Breast epithelium (tissue), 4 donors: ENCODE measurements at places on chromosomes 11 and 22. TPM values are rescaled to one million over a fixed set of nuclear protein-coding genes. Genes with fewer than 3 reads are reported as not detected.

DNA sequence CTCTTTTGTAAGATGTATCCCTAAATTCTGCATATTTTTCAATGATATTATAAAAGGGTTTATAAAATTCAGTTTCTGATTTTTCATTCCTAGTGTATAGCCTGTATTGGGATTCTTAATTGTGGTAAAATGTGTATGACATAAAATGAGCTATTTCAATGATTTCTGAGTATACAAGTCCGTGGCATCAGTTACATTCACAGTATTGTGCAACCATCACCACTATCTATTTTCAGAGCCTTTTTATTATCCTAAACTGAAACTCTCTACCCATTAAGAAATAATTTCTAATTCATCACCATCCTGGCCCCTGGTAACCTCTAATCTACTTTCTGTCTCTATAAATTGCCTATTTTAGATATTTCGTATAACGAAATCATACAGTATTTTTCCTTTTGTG lies 39.8 kb downstream of the EIF3F start:
- no peak for DNase-seq
- H3K4me3 ChIP-seq = no peak overlapping the region
- no peaks in the 10 kb centered on the region for H3K36me3 ChIP-seq
- H3K27me3 ChIP-seq = no peaks in the 10 kb centered on the region
- no peaks in the 10 kb centered on the region for H3K4me1 ChIP-seq

- peak overlapping the region; percentile 65 for H3K27ac ChIP-seq
- peak overlapping the region; percentile 32 for H3K4me3 ChIP-seq
- H3K36me3 ChIP-seq = no peaks in the 10 kb centered on the region
- no peaks in the 10 kb centered on the region for H3K27me3 ChIP-seq
- H3K4me1 ChIP-seq = peaks cover 20% of the 10 kb centered on the region
Measured at GRCh38 chr11:44568658-44569473, 3.4 kb downstream of the CD82 start.

DNA sequence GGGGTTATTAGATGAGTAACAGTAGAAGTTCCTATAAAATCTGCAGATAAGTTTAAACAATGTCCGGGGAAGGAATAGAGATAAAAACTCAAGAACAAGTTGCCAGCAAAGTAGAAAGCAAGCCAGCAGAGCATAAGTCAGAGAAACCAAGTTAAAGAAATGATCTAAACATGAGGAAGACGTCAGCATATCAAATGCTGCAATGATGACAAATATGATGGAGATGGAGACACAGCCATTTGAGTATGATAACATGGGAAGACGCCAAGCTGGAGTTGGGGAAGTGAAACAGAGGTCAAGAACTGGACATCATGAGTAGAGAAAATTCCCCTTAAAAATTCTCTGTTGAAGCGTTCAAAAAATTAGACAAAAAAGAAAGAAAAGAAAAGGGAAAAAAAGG lies 571.5 kb downstream of the CNTN5 start:
- no peak overlapping the region for H3K4me3 ChIP-seq
- no peaks in the 10 kb centered on the region for H3K27me3 ChIP-seq
- H3K27ac ChIP-seq = no peak overlapping the region
- H3K4me1 ChIP-seq = no peaks in the 10 kb centered on the region

GRCh38 chr22:36998620-36999351 lies 20.5 kb downstream of the TST start:
- H3K27ac ChIP-seq = no peak overlapping the region
- H3K4me1 ChIP-seq = no peaks in the 10 kb centered on the region
- no peaks in the 10 kb centered on the region for H3K36me3 ChIP-seq
- no peak for DNase-seq
- no peak overlapping the region for H3K4me3 ChIP-seq

DNA sequence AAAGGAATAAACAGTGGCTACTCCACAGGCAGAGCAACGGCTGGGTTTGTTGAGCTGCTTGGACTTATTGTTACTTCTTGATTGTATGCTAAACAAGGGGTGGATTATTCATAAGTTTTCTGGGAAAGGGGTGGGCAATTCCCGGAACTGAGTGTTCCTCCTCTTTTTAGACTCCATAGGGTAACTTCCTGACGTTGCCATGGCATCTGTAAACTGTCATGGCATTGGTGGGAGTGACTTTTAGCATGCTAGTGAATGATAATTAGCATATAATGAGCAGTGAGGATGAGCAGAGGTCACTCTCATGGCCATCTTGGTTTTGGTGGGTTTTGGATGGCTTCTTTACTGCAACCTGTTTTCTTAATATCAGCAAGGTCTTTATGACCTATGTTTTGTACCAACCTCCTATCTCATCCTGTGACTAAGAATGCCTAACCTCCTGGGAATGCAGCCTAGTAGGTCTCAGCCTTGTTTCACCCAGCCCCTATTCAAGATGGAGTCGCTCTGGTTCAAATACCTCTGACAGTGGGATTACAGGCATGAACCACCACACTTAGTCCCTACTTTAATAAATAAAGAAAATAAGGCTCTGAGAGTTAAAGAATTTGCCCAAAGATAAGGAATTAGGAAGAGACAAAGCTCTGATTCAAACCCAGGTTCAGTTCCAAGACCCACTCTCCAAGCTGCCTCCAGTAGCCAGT lies 65.6 kb upstream of the CLMP start:
- H3K27ac ChIP-seq = no peak overlapping the region
- H3K36me3 ChIP-seq = no peaks in the 10 kb centered on the region
- no peaks in the 10 kb centered on the region for H3K27me3 ChIP-seq

DNA sequence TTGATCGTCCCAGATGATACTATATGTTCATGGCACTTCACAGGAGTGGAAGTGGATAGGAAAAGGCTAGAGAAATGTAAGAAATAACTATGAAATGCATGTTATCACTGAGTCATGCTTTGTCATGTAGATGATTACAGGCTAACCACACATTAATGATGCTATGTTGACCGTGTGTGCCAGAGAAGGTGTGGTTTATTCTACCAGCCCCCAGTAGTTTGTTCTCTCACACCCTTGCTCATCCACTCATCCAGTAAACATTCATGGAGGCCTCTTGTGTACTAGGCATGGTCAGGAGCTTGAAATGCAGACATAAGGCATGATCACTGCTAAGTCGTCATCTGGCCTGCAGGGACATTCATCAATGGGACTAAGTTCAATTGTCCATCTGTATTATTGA lies 153.0 kb upstream of the PITPNB start:
- H3K27ac ChIP-seq = no peak overlapping the region
- H3K4me1 ChIP-seq = no peaks in the 10 kb centered on the region
- no peak for DNase-seq
- no peak overlapping the region for H3K4me3 ChIP-seq

DNA sequence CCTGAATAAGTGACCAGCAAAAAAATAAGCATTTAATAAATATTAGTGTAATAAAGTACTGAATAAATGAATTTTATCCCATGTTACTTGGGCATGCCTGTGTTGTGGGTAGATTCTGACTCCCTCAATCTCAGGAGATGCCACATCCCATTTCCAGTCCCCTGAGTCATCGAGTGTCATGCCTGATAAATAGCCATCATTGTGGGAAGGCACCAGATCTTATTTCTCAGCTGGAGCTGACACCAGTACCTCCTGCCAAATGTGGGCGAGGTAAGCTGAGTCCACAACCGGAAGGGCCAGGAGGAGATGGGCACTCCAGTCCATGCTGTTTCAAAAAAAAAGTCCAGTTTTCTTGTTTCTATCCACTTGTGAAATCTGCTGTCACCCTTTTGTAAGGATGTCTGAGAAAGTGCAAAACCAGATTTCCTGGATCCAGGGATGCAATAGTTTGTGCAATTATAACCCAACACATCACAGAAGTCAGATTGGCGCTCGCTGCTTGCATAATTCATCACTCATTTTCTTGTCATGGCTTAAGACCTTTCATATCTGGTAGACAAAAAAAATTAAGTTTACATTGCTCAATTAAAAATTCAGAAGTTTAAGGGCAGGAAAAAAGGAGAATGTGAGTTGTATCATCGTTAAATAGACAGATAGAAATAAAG lies 311.6 kb downstream of the MIAT start:
- H3K27me3 ChIP-seq = no peaks in the 10 kb centered on the region
- no peak overlapping the region for H3K27ac ChIP-seq
- H3K4me3 ChIP-seq = no peak overlapping the region

GRCh38 chr11:46247659-46248058 lies 29.8 kb upstream of the CREB3L1 start:
- no peaks in the 10 kb centered on the region for H3K36me3 ChIP-seq
- no peaks in the 10 kb centered on the region for H3K4me1 ChIP-seq
- no peak overlapping the region for H3K27ac ChIP-seq
- no peaks in the 10 kb centered on the region for H3K27me3 ChIP-seq
- no peak for DNase-seq

GRCh38 chr11:445765-446588 lies 4.1 kb upstream of the PTDSS2 start:
- H3K27ac ChIP-seq = no peak overlapping the region
- peaks cover 4% of the 10 kb centered on the region for H3K27me3 ChIP-seq
- no peaks in the 10 kb centered on the region for H3K36me3 ChIP-seq

- H3K4me1 ChIP-seq = no peaks in the 10 kb centered on the region
- no peaks in the 10 kb centered on the region for H3K27me3 ChIP-seq
- H3K36me3 ChIP-seq = no peaks in the 10 kb centered on the region
- no peak for DNase-seq
- H3K27ac ChIP-seq = no peak overlapping the region
- no peak overlapping the region for H3K4me3 ChIP-seq
Measured at GRCh38 chr11:33525789-33526188, 174.8 kb downstream of the C11orf91 start.

- no peaks in the 10 kb centered on the region for H3K4me1 ChIP-seq
- DNase-seq = no peak
- no peaks in the 10 kb centered on the region for H3K36me3 ChIP-seq
- H3K27me3 ChIP-seq = no peaks in the 10 kb centered on the region
Measured at GRCh38 chr11:102279641-102280170, 37.6 kb upstream of the BIRC3 start.

DNA sequence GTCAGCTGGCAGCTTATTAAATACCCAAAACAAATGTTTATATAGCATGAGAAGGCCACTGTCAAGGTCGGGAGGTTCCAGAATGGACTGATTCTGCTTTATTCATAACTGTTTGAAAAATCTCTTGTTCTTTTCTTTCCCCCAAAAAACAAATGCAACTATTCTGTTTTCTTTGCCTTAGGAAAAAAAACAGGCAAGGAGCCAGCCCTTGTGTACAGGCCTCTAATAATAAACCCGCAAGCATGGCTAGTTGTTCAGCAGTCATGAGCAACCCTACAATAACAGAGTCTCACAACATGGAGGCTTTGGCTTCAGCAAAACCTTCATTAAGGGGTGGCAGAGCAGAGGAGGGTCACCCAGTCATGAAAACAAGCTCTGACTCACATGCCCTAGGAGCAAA lies 191.7 kb downstream of the KIRREL3 start:
- no peak overlapping the region for H3K4me3 ChIP-seq
- no peak overlapping the region for H3K27ac ChIP-seq
- no peaks in the 10 kb centered on the region for H3K4me1 ChIP-seq
- DNase-seq = no peak

DNA sequence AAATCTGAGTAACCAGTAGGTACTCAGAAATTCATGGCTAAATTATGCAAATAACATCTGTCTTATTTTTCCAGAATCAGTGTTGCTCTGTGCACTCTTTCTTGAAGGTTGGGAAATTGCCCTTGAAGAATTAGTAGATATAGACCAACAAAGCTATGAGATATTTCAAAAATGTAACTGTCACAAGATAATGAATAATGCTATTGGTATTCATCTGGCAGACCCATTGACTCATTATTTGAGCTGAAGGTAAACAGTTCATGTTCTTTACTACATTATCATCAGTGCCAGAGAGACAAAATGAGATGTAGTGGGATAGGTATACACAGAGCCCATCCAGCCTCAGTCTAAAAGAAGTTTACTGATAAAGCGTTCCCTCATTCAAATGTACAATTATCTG lies 274.7 kb downstream of the CASP12 start:
- no peak for DNase-seq
- no peak overlapping the region for H3K4me3 ChIP-seq
- H3K27ac ChIP-seq = no peak overlapping the region

DNA sequence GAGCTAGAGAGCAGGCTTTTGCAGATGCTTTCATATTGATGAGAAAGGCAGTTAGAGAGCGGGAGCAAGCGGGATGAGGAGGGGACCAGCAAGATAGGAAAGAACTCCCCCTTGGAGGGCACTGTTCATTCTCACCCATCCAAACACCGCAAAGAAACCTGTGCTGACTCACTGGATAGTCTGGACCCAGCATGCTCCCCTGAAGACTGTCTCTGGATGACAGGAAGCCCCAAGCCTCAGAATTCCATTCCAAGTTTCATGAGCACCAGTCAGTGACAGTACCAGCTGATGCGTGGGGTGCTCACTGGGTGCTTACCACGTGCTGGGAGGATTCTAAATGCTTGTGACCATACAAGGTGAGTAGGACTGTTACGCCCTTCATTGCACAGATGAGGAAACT lies 34.2 kb downstream of the MICAL3 start:
- H3K27ac ChIP-seq = no peak overlapping the region
- DNase-seq = no peak
- H3K4me3 ChIP-seq = no peak overlapping the region
- no peaks in the 10 kb centered on the region for H3K36me3 ChIP-seq
- H3K4me1 ChIP-seq = no peaks in the 10 kb centered on the region
- no peaks in the 10 kb centered on the region for H3K27me3 ChIP-seq

DNA sequence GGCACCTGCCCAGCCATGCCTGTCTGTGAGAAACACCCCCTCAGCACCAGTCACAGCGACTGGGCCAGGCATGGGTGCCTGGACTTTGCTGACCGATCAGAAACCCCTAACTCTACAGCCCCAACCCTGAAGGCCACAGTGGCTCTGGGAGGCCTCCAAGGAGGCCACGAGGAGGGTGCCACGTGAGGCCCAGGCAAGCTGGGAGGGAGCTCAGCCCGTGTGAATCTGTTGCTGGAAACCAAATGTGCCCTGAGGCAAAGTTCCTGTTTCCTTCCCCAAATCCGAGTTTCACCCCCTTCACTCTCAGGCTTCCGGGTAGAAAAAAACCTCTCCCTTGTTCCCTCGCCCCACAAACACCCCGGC lies 1.3 kb downstream of the UNC93B1 start:
- no peak for DNase-seq
- H3K4me3 ChIP-seq = peak overlapping the region; percentile 81
- H3K4me1 ChIP-seq = no peaks in the 10 kb centered on the region
- H3K27me3 ChIP-seq = no peaks in the 10 kb centered on the region
- peak overlapping the region; percentile 80 for H3K27ac ChIP-seq

DNA sequence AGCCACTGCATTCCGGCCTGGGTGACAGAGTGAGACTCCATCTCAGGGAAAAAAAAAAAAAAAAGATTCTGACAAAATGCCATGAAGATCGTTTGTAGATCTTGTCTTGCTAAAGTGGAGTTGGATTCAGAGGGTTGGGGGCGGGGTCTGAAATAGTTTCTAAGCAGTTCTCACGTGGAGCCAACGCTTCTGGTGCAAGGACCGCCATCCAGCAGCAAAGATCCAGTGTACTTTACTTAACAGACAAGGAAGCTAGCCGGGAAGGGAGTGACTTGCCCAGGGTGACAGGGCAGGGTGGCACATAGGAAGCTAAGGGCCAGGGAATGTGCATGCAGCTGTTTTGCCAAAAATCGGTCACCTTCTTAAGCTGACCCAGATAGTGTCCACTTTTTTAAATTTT lies 27.4 kb downstream of the APOL1 start:
- H3K27me3 ChIP-seq = no peaks in the 10 kb centered on the region
- no peaks in the 10 kb centered on the region for H3K4me1 ChIP-seq
- no peaks in the 10 kb centered on the region for H3K36me3 ChIP-seq
- DNase-seq = no peak

KDM4D gene
- 1.2 TPM for total RNA-seq

OR2D2 gene
- total RNA-seq = 0.66 TPM

TRIM6 gene
- 2.2 TPM for total RNA-seq

MEI1 gene
- total RNA-seq = 4.3 TPM

CARD18 gene
- not detected for total RNA-seq

TRIOBP gene
- total RNA-seq = 78.3 TPM

C1QTNF4 gene
- total RNA-seq = 0.96 TPM
